ENCODE measurements at places on chromosomes 12 and 14. TPM values are rescaled to one million over a fixed set of nuclear protein-coding genes. Genes with fewer than 3 reads are reported as not detected.

GRCh38 chr14:37559386-37559785 is 35.7 kb downstream of the FOXA1 start:
- no peak for DNase-seq

DNA sequence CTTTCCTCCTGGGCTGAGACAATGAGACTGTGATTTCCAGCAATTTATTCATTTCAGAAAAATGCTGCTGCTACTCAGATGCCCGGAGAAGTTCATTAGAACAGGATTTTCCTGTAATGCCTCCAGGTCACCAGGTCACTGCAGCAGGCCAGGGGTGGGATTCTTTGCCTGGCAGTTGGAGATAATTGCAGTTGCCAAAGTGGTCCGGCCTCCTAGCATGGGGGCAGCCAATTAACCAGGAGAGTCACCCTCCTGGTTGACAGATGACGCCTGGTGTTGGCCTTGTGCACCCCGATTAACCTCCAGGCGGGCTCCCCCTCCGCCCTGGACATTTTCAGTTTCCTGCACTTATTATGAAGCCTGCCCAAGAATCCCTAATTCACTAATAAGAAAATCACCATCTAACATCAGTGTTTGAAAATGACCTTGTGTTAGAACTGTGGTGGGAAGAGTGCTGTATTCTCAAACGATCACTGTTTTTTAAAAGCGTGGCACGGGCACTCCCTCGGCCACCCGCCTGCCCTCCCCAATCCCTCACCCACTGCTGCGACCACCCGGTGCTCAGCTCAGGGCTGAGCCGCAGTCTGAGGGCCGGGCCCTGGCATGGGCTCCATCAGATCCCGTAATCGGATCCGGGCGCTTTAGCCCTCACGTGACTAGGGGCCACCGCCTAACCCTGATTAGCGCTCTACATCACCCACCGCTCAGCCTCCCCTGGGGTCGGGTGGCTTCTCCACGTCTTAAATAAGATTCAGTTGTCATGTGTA is 12.9 kb downstream of the RIMBP2 start:
- DNase-seq = no peak

DNA sequence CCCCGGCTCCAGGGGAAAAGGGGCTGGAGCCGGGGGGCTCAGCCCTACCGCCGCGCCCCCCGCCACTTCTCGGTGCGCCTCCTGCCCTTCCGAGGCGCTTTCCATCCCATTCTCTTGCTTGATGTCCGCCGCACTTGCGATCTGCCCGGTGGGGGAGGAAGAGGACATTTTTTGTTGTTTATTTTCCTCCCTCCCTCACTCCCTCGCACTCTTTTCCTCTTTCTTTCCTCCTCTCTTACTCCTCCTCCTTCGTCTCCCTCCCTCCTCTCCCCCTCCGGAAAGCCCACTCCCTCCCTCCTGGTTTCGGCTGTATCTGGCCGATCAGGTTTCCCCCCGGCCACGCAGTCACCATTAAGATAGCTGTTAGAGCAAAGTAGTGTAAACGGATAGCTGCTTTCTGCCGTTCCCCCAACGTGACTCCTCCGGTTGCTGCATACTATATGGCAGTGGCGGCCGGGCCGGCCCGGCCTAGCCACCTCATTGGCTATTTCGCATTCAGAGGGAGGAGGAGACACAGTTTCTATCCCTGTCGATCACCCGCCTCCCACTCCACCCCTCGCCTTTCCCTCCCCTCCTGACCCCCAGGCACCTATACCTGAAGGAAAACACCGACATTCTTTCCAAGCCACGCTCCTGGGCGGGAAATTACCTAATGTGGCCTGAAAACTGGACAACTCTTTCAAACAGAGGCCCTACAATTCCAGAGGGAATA is at the start of gene SIX4:
Gene SIX4, minus strand, starts transcription at position 445 of the 712 bp plus-strand sequence. Its CDS starts 277 bp downstream, at position 168.
- peak; percentile 80 for DNase-seq

GRCh38 chr14:21987937-21988336 is 314.3 kb upstream of the OR4E1 start:
- DNase-seq = no peak

DNA sequence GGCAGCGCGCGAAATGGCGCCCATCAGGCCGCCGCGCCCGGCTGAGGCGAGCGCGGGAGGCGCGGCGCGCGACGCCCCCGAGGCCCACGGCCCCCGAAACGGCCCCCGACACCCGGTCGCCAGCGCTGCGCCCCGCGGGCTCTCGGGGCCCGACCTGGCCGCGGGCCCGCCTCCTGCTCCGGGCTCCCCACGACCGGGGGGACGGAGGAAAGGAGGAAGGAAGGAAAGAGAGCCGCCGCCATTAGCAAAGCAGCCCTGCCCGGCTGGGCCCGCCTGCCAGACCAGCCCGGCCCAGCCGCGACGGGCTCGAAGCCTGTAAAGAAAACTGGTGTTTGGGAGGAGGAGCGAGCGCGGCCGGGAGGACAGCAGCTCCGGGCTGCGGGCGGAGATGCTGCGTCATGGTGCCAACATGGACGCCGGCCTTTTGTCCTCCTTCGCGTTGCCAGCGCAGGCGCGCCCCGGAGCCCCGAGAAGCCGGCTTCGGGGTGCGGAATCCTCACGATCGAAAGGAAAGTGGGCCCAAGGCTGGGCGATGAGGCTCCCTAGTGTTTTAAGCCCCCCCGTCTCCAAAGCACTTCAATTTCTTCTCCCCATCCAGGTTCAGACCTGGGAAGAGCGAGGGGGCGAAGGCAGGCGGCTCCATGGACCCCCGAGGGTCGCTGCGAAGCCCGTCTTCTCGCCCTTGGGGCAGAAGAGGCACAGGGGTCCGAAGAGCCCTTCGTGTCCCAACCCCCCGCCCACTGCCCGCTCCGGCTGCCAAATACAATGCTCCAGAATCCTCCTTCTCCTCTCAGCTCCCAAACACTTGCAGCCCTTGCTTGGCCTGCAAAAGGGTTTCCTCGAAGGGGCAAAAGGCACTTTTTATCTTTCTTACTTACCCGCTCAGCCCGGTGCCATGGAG is 2.9 kb upstream of the SETD1B start:
- DNase-seq = peak; percentile 79

GRCh38 chr14:99143126-99143525 is 128.9 kb downstream of the BCL11B start:
- DNase-seq = no peak

GLS2 gene
- 4.5 TPM for total RNA-seq

DNA sequence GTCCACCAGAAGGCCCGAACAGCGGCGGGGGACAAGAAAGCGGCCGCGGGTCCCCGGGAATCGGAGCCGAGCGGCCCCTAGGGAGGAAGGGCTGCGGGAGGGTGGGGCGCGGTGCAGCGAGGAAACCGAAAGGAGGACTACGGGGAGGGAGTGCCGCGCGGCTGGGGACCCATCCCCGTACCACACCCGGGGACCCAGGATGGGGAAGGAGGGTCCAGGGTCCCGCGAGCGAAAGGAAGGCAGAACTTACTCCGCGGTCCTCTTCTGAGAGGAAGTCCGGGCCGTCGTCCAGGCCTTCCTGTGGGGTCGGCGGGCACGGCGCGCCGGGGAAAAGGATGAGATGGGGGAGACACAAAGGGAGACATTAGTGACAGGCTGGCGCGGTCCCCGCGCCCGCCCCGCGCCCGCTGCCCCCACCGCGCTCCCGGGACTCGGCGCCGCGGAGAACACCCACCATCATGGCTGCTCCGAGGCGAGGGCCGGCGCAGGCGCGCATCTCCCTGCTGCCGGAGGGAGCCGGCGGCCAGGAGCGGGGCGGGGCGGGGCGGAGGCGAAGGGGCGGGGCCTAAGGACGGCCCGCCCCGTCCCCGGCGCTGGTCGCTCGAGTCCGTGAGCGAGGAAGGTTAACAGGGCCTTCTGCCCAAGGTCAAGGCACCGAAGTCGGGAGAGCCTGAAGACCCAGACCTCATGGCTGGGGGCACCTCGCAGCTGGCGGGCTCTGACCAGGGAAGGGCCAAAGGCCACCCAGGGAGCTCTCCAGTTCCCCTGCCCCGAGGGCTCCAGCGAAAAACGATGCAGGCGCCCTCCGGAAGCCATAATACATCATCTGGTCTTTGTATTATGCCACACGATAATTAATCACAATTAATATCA is at the start of gene SNX6:
Gene SNX6, minus strand, starts transcription at position 492 of the 873 bp plus-strand sequence. Its CDS starts 32 bp downstream, at position 460.
- DNase-seq = peak; percentile 82

RERG gene
- 22.2 TPM for total RNA-seq

LRP1-AS gene
- total RNA-seq = not detected

DNA sequence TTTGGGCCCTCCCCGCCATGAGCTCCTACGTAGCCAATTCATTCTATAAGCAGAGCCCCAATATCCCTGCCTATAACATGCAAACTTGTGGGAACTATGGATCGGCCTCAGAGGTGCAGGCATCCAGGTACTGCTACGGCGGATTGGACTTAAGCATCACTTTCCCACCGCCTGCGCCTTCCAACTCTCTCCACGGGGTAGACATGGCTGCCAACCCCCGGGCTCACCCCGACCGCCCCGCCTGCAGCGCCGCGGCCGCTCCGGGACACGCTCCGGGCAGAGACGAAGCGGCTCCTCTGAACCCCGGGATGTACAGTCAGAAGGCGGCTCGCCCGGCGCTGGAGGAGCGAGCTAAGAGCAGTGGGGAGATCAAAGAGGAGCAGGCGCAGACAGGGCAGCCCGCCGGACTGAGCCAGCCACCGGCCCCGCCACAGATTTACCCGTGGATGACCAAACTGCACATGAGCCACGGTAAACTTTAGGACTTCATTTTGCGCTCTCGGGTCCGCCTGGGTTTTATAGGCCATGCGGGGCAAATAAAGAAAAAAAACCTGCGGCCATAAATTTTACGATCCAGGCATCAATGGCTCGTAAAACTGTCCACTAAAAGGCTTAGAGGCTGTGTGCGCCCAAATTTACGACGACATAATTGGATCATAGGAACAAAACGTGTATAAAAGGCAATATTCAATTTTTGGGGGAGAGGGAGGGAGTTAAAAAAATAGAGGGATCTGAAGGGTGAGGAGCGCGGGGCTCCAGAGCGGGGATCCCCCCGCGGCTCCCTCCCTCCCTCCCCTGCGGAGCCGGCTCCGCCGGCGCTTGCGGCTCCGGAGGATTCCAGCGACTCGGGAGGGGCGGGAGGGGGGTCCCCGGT is 493 bp downstream of the HOXC5 start:
- no peak for DNase-seq

SPTB gene
- total RNA-seq = 1.9 TPM

GRCh38 chr14:71021347-71022011 is 114.2 kb downstream of the PCNX1 start:
- no peak for DNase-seq

ATP2A2 gene
- 357 TPM for total RNA-seq

MED13L gene
- total RNA-seq = 130 TPM

OR6C2 gene
- total RNA-seq = 1.2 TPM

DNA sequence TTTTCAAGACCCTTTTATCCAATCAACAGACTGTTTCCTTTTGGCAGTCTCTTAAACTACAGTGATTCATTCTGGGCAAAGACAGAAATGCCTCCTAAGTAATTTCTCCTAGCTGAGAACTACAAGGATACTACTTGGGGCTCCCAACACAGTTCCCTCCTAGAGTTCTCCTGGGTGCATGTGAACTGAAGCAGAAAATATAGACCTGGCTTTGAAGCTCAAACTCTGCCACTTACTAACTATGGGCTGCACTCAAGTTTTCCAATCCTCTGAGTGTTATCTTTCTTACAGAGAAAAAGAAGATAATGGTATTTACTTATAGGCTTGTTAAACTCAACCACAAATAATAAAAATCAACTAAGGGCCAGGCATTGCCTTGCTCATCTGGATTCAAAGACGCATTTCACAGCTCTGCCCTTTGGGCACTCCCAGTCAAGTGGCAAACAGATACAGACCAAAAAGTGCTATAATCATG is 97.6 kb downstream of the EFCAB11 start:
- no peak for DNase-seq

GRCh38 chr14:25150401-25150800 is 100.5 kb upstream of the STXBP6 start:
- no peak for DNase-seq

PRB2 gene
- total RNA-seq = not detected

GRCh38 chr12:27198036-27198435 is 46.0 kb upstream of the STK38L start:
- no peak for DNase-seq

DNA sequence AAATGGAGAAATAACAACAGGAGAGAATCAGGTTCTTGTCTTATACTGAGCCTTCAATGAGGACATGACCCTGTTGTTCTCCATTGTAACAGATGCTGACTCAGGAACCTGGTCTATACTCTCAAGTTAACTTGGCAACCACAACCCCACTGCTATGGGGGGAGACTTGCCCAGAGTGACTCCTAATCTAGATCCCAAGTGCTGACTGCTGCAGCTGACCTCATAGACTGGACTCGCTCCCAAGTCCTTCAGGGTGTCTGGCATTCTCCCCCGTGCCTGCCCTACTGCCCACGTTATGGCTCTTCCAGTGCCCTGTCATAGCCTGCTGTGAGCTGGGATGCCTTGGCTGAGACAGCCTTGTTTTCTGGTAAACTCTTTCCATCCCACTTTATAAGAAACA is 37.1 kb downstream of the NID2 start:
- peak; percentile 62 for DNase-seq

- DNase-seq = no peak
Measured at GRCh38 chr14:94748667-94749347, 21.1 kb downstream of the GSC start.

CIDEB gene
- total RNA-seq = 11.1 TPM

- no peak for DNase-seq
Measured at GRCh38 chr14:60632777-60633176, 16.5 kb downstream of the SIX1 start.

AICDA gene
- not detected for total RNA-seq

- no peak for DNase-seq
Measured at GRCh38 chr12:104741077-104741476, 217.0 kb downstream of the SLC41A2 start.

BTBD6 gene
- 36.3 TPM for total RNA-seq

DNA sequence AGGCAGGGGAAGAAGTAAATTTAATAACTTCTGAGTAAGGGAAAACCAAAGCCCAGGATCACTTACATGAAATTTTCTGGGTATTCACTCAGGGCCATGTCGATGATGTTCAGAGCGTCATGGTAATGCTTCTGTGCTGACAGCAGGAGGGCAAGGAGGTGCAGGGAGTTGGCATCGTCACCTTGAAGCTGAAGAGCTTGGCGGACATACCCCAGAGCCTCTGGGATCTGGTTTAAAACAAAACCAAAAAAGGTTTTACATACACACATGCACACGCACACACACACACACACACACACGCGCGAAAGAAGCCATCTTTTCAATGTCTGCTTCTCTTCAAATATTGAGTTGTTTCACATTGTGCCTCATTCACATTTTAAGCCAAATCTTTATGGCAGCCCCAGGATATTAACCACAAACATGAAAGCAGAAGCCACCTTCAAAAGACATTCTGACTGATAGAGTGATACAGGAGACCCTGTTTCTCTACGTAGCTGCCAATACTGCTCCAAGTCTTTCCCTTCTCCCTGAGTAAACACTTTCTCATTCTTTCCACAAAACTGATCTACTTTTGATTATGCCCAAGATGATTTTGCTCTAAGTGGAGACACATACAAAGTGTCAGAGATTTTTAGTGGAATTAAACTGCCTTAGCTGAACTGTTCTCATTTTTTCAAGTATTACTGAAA is 172.1 kb downstream of the TTC7B start:
- DNase-seq = no peak

GRCh38 chr14:74973003-74973653 is 17.7 kb upstream of the PGF start:
- DNase-seq = peak; percentile 70

Measured in ureter (tissue), 1 donor.